ENCODE measurements at places on chromosomes 12 and 14. TPM values are rescaled to one million over a fixed set of nuclear protein-coding genes. Genes with fewer than 3 reads are reported as not detected.

DNA sequence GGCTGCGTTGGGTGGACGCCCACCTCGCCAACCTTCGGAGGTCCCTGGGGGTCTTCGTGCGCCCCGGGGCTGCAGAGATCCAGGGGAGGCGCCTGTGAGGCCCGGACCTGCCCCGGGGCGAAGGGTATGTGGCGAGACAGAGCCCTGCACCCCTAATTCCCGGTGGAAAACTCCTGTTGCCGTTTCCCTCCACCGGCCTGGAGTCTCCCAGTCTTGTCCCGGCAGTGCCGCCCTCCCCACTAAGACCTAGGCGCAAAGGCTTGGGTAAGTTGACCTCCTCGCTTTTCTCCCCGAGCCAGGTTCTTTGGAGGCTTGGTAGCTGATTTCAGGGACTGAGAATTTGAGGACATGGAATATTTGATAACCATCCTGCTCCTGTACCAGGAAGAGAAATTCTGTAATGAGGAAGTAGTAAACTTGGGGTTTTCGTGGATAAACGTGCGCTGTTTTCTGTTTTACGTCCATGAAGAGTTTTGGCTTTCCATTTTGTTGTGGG, 530 bp downstream of the APAF1 start:
- peak overlapping the region; percentile 97 for H3K4me3 ChIP-seq
- H3K4me1 ChIP-seq, result peaks cover 28% of the 10 kb centered on the region
- no peak for DNase-seq
- H3K27ac ChIP-seq, result peak overlapping the region; percentile 82
- H3K27me3 ChIP-seq, result no peaks in the 10 kb centered on the region
- peaks cover 23% of the 10 kb centered on the region for H3K36me3 ChIP-seq

- H3K36me3 ChIP-seq, result peaks cover 1% of the 10 kb centered on the region
- no peak overlapping the region for H3K27ac ChIP-seq
- no peak overlapping the region for H3K4me3 ChIP-seq
- DNase-seq, result no peak
Observed at GRCh38 chr14:97813556-97813955, 1016.4 kb downstream of the VRK1 start.

DNA sequence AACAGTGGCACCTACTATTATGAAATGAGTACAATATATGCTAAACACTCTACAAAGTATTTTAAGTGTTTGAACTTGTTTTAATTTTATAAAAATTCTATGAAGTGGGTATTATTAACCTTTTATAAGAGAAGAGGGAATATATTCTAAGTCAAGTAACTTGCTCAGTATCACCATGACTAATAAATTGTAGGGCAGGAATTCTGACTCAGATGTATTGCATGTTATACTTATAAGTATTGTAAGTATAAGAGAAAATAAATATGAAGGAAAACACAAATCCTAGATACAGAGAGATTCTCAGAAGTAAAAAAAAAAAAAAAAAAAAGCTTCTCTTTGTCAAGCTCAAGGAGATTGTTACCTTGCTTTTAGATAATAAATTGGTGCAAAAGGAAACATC, 893.2 kb downstream of the SLC16A7 start:
- H3K36me3 ChIP-seq, result no peaks in the 10 kb centered on the region
- H3K27ac ChIP-seq, result no peak overlapping the region
- no peak for DNase-seq
- H3K4me1 ChIP-seq, result no peaks in the 10 kb centered on the region
- no peaks in the 10 kb centered on the region for H3K27me3 ChIP-seq

TAPBPL gene
- 49.4 TPM for total RNA-seq

TAS2R31 gene
- 2.9 TPM for total RNA-seq

DNA sequence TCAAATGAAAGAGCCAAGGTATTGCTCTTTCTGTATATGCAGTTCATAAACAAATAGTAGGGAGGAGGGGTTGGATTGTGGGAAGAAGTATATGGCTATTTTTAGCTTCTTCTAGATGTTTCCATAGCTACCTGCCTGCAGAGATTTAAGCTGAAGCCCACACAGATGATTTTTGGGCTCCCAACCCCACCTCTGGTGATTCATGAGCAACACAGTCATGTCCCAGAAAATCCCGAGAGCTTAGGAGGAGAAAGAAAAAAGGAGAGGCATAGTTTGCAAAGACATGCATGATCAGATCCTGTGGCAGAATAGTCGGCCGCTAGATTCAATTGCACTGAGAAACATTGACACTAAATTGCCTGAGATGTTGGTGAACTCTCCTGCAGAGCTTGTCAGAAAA, 13.8 kb downstream of the TESPA1 start:
- H3K27me3 ChIP-seq, result no peaks in the 10 kb centered on the region
- DNase-seq, result no peak
- peak overlapping the region; percentile 28 for H3K27ac ChIP-seq
- peaks cover 59% of the 10 kb centered on the region for H3K36me3 ChIP-seq
- H3K4me1 ChIP-seq, result peaks cover 46% of the 10 kb centered on the region

DNA sequence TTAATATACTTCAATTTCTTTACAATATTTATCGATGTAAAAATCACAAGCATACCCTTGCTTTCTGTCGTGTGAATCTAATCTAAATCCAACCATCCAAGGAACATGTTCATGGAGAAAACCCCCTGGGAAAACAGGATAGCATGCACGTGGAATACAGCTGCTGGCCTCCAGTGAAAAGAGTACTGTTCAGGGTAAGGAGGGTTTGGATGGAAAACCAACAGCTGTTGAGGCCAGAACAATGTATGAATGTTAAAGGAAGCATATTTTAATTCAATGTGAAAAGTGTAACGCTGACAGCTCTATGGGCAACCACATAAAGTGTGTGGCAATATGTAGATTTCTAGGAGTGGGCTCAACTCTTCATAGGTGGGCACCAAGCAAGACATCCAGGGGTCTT, 344.0 kb downstream of the TMEM132D start:
- H3K27me3 ChIP-seq, result no peaks in the 10 kb centered on the region
- no peaks in the 10 kb centered on the region for H3K36me3 ChIP-seq
- DNase-seq, result no peak
- no peak overlapping the region for H3K27ac ChIP-seq
- H3K4me1 ChIP-seq, result peaks cover 2% of the 10 kb centered on the region

LRP1-AS gene
- not detected for total RNA-seq

RND1 gene
- 3.8 TPM for total RNA-seq

DNA sequence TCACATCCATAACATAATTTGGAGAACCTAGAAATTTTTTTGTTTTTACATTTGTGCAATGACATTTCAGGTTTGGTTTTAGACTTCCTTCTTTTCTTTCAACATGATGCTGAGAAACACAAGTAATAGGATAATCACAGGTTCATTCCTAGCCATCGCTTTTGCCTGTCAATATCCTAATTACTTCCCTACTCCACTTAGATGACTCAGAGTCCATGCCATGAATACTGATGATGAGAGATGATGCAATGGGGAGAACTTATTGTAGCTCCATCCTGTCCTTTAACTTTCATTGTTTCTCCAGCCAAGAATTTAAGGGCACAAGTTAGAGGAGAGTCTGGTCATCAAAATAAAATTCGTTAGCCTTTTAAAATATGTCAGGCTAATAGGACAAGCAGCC, 101.3 kb downstream of the PTPRO start:
- no peak overlapping the region for H3K27ac ChIP-seq
- H3K4me1 ChIP-seq, result no peaks in the 10 kb centered on the region
- H3K36me3 ChIP-seq, result no peaks in the 10 kb centered on the region
- H3K27me3 ChIP-seq, result peaks cover 5% of the 10 kb centered on the region
- no peak overlapping the region for H3K4me3 ChIP-seq
- no peak for DNase-seq

- no peak overlapping the region for H3K27ac ChIP-seq
- no peaks in the 10 kb centered on the region for H3K36me3 ChIP-seq
- no peak for DNase-seq
- H3K4me1 ChIP-seq, result no peaks in the 10 kb centered on the region
Observed at GRCh38 chr14:74391479-74391878, 34.5 kb downstream of the SYNDIG1L start.

DNA sequence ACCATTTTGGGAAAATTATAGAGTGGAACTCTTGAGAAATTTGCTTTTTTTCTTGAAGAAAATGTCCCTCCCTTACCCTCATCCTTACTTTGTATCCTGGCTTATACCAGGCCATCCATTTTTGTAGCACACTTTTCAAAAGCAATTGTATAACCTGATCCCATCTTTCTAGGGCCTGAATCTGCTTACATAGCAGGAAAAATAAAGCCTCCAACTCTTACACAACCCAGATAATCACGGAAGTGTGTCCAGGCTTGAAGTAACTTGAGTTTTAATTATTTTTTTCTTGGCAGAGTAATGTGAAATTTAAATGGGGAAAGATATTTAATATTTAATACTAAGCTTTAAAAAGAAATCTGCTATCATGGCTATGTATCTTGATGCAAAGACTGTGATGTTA, 23.0 kb downstream of the SERPINA3 start:
- DNase-seq, result no peak
- no peaks in the 10 kb centered on the region for H3K36me3 ChIP-seq
- H3K4me1 ChIP-seq, result no peaks in the 10 kb centered on the region
- no peak overlapping the region for H3K4me3 ChIP-seq
- peaks cover 2% of the 10 kb centered on the region for H3K27me3 ChIP-seq
- no peak overlapping the region for H3K27ac ChIP-seq

GRCh38 chr12:105933671-105934665, 204.8 kb downstream of the NUAK1 start:
- no peaks in the 10 kb centered on the region for H3K36me3 ChIP-seq
- H3K4me1 ChIP-seq, result no peaks in the 10 kb centered on the region
- no peak overlapping the region for H3K4me3 ChIP-seq

RTL1 gene
- total RNA-seq, result not detected

GRCh38 chr12:115968211-115968610, 309.3 kb downstream of the MED13L start:
- H3K27me3 ChIP-seq, result no peaks in the 10 kb centered on the region

DNA sequence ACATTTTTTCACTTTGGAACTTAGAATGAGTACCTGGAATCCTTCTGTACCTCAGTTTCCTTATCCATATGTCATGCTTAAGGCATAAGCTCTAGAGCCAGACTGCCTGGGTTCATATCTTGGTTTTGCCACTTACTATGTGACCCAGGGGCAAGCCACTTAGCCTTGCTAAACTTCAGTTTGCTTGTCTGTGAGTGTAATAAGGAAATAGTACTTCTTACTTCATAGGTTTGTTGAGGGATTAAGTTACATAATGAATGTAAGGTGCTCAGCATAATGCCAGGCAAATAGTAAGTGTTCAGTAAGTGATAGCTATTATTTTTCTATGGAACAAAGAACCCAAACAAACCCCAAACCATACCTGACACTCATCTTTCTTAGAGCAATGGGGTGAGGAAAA, 225.1 kb downstream of the BCAT1 start:
- peaks cover 3% of the 10 kb centered on the region for H3K27me3 ChIP-seq
- H3K36me3 ChIP-seq, result no peaks in the 10 kb centered on the region
- no peak for DNase-seq
- peaks cover 11% of the 10 kb centered on the region for H3K4me1 ChIP-seq

DNA sequence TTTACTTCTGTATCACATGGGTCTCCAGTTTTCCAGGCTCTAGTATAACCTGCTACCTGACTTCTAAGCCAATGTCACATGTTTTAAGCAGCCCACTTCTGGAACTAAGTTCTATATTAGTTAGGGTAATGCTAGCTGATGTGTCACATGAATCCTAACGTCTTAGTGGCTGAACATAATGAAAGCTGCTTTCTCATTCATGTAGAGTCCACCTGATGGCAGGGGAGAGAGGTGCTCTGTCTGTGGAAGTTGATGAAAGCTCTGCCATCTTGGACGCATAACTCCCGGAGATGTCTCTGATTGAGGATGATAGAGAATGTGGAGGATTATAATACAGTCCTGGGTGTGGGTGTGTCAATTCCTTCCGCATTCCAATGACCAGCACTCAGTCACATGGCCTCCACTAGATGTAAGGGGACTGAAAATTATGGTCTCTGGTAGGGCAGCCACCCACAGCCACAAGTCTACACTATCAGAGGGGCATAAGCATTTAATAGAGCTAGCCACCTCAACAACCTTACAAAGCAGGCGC, 234.4 kb upstream of the CRY1 start:
- no peak overlapping the region for H3K27ac ChIP-seq
- no peaks in the 10 kb centered on the region for H3K27me3 ChIP-seq
- H3K4me3 ChIP-seq, result no peak overlapping the region

KCNMB4 gene
- 0.74 TPM for total RNA-seq

MGP gene
- total RNA-seq, result 0.60 TPM

DNA sequence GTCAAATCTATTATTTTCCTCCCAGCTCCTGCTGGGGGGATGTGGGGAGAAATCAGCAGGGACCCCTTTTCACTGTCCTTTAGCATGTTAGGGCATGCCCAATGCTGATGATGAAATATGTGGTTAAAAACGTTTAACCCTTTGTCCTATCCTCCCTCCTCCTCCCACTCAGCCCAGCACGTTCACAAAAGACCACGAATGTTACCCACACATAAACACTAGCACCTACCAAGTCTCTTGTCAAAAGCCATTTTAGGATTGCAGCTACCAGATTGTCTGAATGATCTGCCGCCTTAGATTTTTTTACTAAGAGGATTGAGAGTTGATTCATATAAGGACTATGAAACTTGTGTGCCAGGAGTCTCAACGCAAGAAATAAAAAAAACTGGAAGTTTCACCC, 70.4 kb downstream of the TBK1 start:
- H3K36me3 ChIP-seq, result no peaks in the 10 kb centered on the region
- no peak overlapping the region for H3K4me3 ChIP-seq
- no peak overlapping the region for H3K27ac ChIP-seq
- DNase-seq, result no peak

GRCh38 chr12:14473707-14474287, 93.9 kb downstream of the PLBD1 start:
- no peak overlapping the region for H3K27ac ChIP-seq
- H3K36me3 ChIP-seq, result peaks cover 70% of the 10 kb centered on the region
- DNase-seq, result no peak
- no peak overlapping the region for H3K4me3 ChIP-seq

NAV3 gene
- total RNA-seq, result not detected

DNA sequence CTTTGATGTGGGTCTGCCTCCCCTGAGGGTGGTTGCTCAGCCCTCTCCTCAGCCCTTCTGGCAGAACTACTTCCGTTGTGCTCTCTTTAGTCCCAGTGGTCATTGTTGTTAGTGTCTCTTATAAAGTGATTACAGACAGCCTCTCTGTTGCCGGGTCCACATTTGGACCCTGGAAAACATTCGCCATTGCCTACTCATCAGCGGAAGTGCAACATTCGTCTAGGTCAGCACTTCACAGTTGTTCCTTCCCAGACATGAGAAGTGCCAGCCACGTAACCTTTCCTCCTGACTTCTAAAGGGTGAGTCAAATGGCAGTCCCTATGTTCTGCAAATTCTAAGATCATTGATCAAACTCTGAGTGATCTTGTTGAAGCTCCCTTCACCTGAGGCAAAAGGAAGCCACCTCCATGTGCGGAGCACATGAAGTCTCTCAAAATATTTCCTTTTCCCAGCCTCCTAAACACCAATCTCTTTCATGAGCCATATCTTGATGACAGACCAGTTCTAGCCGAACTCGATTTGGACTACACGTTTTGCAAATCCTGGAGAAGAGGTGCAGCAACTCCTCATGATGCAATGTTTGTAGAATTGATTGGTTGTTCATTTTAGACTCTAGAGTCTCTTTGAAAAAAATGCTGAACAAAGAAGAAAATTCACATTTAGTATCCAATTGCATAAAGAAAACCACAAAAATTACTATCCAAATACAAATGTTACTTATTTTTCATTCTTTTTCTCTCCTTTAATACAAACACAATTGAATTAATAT, 163.8 kb downstream of the RPL10L start:
- no peak overlapping the region for H3K27ac ChIP-seq
- H3K27me3 ChIP-seq, result no peaks in the 10 kb centered on the region
- H3K36me3 ChIP-seq, result no peaks in the 10 kb centered on the region
- no peak overlapping the region for H3K4me3 ChIP-seq

GRCh38 chr14:23185063-23185462, 1.6 kb upstream of the SLC7A8 start:
- no peak overlapping the region for H3K27ac ChIP-seq
- peaks cover 20% of the 10 kb centered on the region for H3K27me3 ChIP-seq
- H3K4me1 ChIP-seq, result peaks cover 1% of the 10 kb centered on the region
- DNase-seq, result no peak
- no peak overlapping the region for H3K4me3 ChIP-seq
